ENCODE measurements at places on chromosomes 7 and 10.
A peak's percentile ranks its signal among the peaks of the same experiment; 100 is the strongest.

DNA sequence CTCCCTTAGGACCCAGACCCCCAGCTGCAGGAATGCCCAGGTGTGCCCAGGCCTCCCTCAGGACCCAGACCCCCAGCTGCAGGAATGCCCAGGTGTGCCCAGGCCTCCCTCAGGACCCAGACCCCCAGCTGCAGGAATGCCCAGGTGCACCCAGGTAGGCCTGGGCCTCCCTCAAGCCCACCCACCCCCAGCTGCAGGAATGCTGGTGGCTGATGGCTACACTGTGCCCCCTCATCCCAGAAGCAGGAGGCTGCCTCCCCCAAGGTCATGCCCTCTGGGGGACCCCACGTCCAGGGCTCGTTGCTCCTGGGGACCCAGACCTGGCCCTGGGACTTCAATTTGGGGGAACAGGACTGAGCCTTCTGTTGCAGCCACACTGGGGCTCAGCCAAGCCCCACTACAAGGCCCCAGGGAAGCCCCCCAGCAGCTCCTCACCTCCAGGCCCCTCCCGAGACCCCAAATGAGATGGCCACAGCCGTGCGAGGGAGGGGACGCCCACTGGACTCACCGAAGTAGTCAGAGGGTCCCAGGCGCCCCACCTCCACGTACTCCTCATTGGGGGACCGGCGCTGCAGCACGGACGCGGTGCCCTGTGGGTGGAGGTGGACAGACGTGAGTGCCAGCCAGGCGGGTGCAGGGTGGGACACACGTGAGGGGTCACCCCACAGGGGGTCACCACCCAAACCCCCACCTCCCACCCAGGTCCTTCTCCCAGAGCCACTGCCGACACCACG lies 31.4 kb upstream of the PDGFA start:
- no peak for DNase-seq

GRCh38 chr10:20835335-20835734 lies 61.8 kb downstream of the NEBL start:
- DNase-seq, result no peak

- no peak for DNase-seq
Observed at GRCh38 chr7:44761207-44762161, 12.8 kb downstream of the ZMIZ2 start.

GRCh38 chr10:59708816-59709394 lies 745 bp downstream of the SLC16A9 start:
- peak; percentile 10 for DNase-seq

GRCh38 chr10:113301342-113301984 lies 251.4 kb upstream of the HABP2 start:
- no peak for DNase-seq

DNA sequence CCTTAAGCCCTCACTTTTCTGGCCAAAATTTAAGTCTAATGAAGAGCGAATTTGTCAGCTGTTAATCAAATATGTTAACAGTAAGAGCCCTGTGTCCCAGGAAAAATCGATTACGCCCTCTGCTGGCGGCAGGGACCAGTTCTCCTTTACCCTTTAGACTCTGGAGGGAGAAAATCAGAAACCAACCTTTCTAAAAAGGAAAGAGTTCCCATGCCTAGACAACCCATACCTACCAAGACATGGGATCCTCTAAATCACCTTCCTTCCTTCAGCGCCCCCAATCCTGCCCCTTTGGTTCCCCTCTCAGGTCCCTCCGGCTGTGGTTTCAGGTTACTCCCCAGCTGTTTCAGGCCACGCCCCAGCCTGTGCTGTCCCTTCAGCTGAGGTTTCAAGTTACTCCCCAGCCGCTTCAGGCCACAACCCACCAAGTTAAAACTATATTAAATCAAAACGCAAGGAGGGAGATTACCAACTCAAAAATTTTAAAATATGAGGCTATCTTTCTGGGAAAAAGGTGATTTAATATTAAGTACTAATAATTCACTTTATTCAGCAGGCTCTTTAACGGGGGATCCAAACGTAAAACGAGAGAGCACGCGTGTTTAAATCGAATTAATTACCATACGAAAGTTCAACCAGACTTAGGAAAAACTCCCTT lies 1.4 kb upstream of the AKR1B15 start:
- DNase-seq, result peak; percentile 57

DNA sequence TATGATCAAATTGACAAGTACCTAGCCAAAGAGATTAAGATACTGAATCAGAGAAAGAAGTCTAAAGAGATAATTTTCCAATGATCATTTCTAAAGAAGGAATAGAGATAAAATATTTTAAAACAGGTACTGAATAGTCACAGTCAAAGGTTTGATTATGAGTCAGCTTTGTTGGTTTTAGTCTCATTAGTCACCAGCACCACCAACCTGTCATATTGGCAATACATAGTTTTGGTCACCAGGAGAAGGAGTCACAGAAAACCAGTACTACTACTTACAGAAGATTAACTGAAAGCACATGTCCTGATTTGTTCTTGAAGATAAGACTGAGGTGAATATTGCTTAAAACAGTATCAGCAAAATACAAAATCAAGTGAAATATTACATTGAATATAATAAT lies 34.6 kb downstream of the ZEB1 start:
- DNase-seq, result peak; percentile 20

DNA sequence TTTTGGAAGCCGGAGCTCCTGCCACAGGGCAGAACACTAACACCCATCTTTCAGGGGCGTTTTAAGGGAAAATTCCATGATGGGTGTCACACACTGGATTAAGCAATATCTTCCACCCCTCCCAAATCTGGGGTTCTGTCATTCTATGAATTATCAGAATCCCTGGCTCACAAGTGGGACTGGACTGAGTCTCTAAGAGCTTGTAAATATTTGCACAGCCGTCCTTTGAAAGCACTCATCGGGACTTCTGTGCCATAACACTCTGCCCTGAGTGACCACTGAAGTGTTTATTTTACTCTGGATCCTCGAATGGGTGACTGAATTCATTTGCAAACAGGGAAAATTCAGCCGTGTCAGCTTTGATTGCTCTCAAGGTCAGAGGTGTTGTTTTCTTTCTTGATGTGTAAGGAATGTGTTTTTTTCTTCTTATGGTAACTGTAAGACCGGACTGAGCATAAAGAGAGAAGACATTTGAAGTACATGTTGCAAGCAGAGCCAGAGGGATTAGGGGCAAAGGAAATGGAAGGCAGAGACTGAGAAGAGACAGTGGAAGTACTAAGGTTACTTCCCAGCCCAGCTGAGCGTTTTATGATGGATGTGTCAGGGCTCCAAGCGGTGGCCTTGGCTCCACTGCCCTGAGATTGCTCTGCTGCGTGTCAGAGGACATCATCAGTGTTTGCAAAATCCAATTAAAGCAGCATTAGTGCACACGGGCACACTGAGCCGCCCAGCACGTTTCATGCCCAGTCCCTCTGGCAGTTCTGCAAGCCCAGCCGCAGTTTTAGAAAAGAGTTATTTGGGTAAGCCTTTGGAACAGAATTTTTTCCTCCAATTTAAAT lies 17.7 kb upstream of the GTPBP4 start:
- no peak for DNase-seq

DNA sequence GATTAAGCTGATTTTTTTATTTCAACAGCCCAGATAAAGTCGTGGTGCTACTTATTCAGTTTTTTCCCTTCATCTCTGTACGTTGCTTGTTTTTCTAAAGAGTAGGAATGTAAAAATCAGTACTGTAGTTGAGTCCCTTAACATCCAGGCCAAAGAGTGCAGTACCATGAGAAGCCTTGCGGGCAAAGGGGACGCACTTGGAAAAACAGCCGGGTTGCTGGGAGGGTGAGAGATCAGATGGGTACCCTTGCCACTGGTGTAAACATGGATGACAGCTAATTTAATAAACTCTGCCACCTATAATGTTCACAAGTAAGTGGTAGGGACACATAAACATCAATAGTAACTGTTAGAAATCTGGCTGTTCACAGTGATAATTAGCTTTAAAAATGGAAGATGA lies 175.9 kb downstream of the POU6F2 start:
- no peak for DNase-seq

DNA sequence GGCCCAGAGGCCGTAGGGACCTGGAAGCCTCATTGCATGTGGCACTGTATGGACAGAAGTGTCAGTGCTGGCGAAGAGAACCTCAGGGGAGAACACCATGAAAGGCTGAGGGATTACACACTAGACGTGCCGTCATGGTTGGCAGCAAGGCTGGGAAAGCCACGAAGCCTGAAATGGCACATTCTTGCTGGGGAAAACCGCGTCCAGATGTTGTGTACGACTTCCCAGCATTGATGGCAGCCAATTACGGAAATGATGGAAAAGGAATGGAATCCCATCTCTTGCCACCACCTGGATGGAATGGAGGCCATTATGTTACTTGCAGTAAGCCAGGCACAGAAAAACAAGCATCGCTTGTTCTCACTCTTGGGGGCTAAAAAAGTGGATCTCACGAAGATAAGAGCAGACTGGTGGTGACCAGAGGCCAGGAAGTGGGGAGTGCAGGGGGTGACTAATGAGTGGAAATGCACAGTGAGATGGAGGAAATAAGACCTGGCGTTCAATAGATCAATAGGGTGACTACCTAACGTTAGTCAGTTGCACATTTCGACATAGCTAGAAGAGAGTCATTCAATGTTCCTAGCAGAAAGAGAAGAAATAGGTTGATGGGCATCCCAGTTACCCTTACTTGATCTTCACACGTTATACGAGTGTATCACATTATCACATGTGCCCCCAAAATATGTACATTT lies 14.6 kb upstream of the PWWP2B start:
- no peak for DNase-seq
